ENCODE measurements at places on chromosomes 11 and 22.

GRCh38 chr22:31901388-31902137, 42.8 kb upstream of the YWHAH start:
- DNase-seq: no peak

GRCh38 chr11:83938148-83938547, 652.0 kb upstream of the CCDC90B start:
- DNase-seq: no peak

GRCh38 chr11:131422496-131422895, 52.1 kb downstream of the NTM start:
- DNase-seq: no peak

- peak; percentile 25 for DNase-seq
Observed at GRCh38 chr22:19679522-19680101, 34.7 kb upstream of the SEPTIN5 start.
